ENCODE measurements at places on chromosomes 7 and 10.

- DNase-seq: no peak
These were observed 104.7 kb downstream of the NPSR1 start for GRCh38 chr7:34762764-34763163.

DNA sequence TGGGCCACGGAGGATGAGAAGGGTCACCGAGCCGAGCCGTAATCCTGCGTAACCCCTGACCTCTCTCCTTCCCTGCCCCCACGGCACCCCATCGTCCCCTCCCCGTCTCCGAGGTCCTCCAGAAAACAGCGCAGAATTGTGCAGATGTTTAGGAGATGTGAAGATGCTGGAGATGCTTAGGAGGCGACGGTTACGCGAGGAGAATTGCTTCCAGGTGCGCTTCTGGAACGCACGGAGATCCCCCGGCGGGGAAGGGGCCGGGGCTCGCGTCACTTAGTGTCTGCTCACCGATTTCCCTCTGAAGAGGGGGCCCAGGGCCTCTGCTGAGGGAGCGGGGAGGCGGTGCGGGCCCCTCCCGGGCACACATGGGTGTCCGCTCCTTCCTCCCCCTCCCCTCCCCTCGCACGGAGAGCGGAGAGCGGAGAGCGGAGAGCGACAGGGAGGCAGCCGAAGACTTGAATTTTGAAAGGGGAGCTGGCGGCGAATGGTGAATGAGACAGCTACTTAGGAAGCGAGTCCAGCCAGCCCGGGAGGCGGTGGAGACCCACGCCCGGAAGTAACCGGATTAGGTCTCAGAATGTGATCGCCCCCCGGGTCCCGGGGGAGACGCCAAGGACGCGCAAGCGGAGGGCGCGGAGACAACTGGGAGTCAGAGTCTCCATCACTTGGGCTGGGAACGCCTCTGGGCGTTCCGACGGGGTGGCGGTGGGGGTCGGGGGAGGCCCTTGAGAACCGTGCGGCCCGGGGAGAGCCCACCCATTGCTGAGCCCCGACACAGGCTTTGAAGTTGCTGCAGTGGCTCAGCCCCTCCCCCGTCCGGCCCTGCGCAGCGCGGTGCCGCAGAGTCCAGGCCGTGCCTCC, 8.7 kb upstream of the EN2 start:
- DNase-seq: no peak

GRCh38 chr7:73701357-73701995, 18.0 kb downstream of the STX1A start:
- no peak for DNase-seq

DNA sequence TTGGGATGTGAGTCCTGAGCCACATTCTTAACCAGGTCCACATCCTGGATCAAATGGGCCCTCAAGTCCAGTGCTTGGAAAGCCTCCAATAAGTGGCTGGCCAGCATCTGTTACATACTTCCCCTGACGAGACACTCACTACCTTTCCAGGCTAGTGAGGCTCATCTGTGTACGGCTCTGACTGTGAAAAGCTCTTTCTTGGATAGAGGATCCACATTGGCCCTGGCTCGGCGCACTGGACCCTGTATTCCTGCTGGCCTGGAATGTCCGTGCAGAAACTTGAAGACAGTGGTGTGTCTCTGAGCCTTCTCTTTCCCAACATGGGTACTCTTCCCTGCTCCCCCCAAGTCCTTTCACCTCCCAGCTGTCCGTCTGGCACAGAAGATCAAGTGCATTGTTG, 35.5 kb downstream of the MYL10 start:
- DNase-seq: no peak
